ENCODE measurements at places on chromosomes 2 and 18. TPM values are rescaled to one million over a fixed set of nuclear protein-coding genes. Genes with fewer than 3 reads are reported as not detected.

- no peaks in the 10 kb centered on the region for H3K27me3 ChIP-seq
- no peak overlapping the region for H3K27ac ChIP-seq
- no peaks in the 10 kb centered on the region for H3K4me1 ChIP-seq
Observed at GRCh38 chr2:13651684-13652131, 935.0 kb downstream of the TRIB2 start.

DNA sequence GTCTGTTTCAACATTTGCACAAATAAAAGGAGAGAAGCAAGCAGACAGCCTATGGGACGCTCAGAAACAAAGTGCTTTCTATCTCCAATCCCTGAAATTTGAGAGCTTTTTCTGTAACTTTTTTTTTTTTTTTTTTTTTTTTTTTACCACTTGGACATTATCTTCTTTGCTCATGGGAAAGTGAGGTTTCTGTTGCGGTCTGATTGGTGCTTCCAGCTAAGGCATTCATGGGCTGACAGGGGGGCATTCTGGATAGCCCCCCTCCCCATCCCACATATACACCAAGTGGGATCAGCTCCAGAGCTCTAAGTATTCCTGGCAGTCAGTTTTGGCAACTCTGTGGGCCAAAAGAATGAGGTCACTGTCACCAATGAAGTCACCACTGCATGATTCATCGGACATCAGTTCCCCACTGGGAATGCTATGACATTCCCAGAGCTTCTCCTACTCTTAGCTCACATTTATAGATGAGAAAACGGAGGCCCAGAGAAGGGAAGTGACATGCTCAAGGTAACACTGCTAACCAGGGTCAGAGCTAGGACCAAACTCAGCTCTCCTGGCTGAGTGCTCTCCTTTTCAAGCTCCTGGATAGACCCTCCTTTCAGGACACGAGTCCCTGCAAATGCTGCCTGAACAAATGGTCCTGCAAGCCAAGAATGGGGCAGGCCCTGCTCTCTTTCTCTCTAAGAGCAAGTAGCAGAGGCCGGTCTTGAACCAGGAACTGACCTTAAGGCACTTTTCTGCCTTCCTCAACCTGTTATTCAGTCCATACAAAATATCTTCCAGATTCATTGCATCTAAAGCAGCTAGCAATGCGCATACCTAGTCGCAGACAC, 61.3 kb downstream of the TMEM247 start:
- H3K27me3 ChIP-seq, result no peaks in the 10 kb centered on the region
- DNase-seq, result no peak
- peaks cover 26% of the 10 kb centered on the region for H3K4me1 ChIP-seq
- no peak overlapping the region for H3K4me3 ChIP-seq
- no peaks in the 10 kb centered on the region for H3K36me3 ChIP-seq
- H3K27ac ChIP-seq, result peak overlapping the region; percentile 90

DNA sequence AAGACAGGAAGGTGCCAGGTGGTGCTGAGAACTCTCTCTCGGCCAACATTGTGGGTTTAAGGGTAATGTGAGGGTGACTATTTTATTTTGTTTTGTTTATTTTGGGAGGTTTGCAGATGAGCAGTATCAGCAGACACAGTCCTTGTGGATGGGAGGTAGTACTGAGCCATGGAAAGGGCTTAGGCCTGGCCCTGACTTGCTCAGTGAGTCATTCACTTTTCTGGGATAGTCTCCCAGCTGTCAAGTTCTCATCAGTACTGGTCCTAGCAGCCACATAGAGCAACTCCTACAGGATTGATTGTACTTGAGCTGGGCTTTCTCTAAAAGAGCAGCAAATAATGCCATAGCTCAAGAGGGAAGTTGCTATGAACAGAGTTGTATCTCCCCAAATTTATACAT, 175.2 kb downstream of the LOXHD1 start:
- H3K4me1 ChIP-seq, result no peaks in the 10 kb centered on the region
- DNase-seq, result no peak
- no peak overlapping the region for H3K27ac ChIP-seq

Gene GBX2
- not detected for total RNA-seq

Gene FOXI3
- total RNA-seq, result not detected

Gene PDE11A
- total RNA-seq, result 0.82 TPM

All from gastrocnemius medialis (tissue), 4 donors.